ENCODE measurements at places on chromosomes 7 and 10.

GRCh38 chr7:67918158-67918557 is 921.5 kb downstream of the TYW1 start:
- H3K36me3 ChIP-seq: no peaks in the 10 kb centered on the region
- no peak for DNase-seq
- H3K4me3 ChIP-seq: peak overlapping the region; percentile 60
- peaks cover 5% of the 10 kb centered on the region for H3K27me3 ChIP-seq

GRCh38 chr10:113094114-113094486 is 144.1 kb downstream of the TCF7L2 start:
- peak overlapping the region; percentile 59 for H3K27ac ChIP-seq
- no peak for DNase-seq
- no peak overlapping the region for H3K4me3 ChIP-seq
- H3K36me3 ChIP-seq: peaks cover 30% of the 10 kb centered on the region

- H3K4me1 ChIP-seq: no peaks in the 10 kb centered on the region
- no peak overlapping the region for H3K27ac ChIP-seq
- peaks cover 3% of the 10 kb centered on the region for H3K27me3 ChIP-seq
- H3K36me3 ChIP-seq: no peaks in the 10 kb centered on the region
- H3K4me3 ChIP-seq: no peak overlapping the region
- no peak for DNase-seq
Observed at GRCh38 chr10:132151286-132151950, 35.3 kb upstream of the DPYSL4 start.

DNA sequence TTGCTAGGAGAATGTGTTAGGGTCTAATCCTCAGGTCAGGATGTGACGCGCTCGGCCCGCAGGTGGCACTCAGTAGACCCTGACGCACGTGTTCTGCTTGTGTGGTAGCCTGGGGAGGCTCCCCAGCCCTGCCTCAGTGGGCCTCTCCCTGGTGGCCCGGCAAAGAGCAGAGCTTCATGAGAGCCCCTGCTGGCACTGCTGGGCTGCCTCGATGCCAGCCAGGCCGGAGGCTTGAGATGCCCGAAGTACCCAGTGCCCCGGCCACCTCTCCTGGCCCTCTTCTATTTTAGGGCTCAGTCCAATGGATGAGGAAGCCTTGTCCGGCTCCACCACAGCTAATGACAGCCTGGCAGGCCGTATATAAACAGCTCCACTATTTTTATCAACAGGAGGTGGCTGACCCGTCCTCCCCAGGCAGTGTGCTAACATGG is 42.0 kb downstream of the PRF1 start:
- peaks cover 46% of the 10 kb centered on the region for H3K4me1 ChIP-seq
- H3K4me3 ChIP-seq: no peak overlapping the region
- DNase-seq: no peak

DNA sequence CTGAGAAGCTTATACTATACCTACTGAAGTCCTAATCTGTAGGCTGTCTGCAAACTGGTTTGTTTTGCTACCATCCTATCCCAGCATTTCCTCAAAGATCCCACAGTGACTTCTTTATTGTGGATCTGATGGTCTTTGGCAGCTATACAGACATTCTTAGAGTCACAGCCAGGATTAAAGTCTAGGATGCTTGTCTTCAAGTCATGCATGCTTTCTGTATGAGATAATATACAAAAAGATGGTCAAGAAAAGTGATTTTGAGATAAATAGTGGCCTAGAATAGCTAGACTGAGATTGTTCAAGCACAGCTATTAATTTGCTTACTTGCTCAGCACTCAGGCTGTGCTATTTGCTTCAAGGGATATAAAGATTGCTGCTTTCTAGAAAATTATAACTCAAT is 454.4 kb downstream of the AUTS2 start:
- H3K27ac ChIP-seq: no peak overlapping the region
- peaks cover 3% of the 10 kb centered on the region for H3K27me3 ChIP-seq
- H3K36me3 ChIP-seq: no peaks in the 10 kb centered on the region
- H3K4me1 ChIP-seq: peaks cover 28% of the 10 kb centered on the region
- no peak for DNase-seq

GRCh38 chr10:112446055-112446854 is 459 bp downstream of the ZDHHC6 start:
- peaks cover 8% of the 10 kb centered on the region for H3K36me3 ChIP-seq
- peaks cover 13% of the 10 kb centered on the region for H3K27me3 ChIP-seq
- H3K4me3 ChIP-seq: peak overlapping the region; percentile 96
- peak; percentile 5 for DNase-seq
- H3K27ac ChIP-seq: peak overlapping the region; percentile 95

DNA sequence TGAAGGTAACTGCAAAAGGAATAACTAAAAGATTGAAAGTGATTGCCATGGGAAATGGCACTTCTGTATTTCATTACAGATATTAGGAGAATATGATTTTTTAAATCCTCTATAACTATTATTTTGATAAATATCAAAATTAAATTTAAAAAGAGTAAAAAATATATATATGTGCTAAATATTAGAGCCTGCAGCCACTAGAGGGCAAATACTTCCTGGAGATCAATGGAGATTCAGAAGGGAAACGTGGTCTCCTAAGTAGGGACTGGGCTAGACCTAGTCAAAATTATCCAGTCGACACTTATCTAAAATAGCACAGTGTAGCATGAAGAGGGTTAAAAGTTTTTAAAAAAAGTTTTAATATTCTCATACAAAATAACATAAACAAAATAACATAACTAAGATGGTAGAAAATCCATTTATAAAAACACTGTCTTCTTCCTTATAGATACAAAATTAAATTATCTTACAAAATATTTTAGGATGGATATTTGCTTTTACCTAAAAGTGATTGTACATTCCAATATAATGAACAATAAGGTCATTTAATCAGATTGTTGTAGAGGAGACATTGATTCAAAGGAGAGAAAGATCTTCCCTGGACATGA is 434.3 kb downstream of the MDFIC start:
- H3K4me1 ChIP-seq: no peaks in the 10 kb centered on the region
- H3K4me3 ChIP-seq: no peak overlapping the region
- no peaks in the 10 kb centered on the region for H3K36me3 ChIP-seq
- no peaks in the 10 kb centered on the region for H3K27me3 ChIP-seq

GRCh38 chr10:77561991-77562390 is 75.6 kb downstream of the KCNMA1 start:
- no peak for DNase-seq
- H3K4me3 ChIP-seq: no peak overlapping the region
- H3K36me3 ChIP-seq: no peaks in the 10 kb centered on the region
- peaks cover 3% of the 10 kb centered on the region for H3K27me3 ChIP-seq
- H3K4me1 ChIP-seq: peaks cover 16% of the 10 kb centered on the region

DNA sequence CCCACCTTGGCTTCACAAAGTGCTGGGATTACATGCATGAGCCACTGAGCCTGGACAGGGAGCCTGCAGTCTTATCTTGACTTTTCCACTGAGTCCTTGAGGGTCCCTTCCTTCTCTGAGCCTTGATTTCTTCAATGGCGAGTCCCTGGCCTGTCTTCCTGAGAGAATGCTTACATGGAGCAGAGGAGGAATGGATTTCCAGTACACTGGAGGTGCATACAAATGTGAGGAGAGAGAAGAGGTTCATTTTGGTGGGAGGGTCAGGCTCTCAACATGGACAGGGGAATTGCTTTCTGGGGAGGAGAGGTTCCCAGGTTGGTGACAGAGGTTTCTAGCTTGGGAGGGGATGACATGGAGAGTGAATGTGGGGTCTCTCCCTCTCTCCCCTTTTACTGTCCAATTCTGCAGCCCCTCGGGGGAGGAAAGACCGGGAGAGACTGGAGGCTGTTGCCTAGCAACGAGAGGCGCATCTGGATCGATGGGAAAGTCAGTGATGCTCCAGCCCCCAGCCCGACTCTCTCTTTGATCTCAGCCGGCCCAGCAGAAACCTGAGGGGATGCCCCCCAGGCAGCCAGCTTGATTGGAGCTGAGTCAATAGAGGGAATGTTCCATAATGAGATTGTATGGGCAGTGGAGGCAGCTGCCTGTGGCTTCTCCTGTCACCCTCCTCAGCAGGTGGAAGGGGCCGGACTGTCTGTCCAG is 14.8 kb downstream of the SRRM3 start:
- peaks cover 1% of the 10 kb centered on the region for H3K27me3 ChIP-seq
- no peak for DNase-seq
- H3K4me1 ChIP-seq: no peaks in the 10 kb centered on the region

DNA sequence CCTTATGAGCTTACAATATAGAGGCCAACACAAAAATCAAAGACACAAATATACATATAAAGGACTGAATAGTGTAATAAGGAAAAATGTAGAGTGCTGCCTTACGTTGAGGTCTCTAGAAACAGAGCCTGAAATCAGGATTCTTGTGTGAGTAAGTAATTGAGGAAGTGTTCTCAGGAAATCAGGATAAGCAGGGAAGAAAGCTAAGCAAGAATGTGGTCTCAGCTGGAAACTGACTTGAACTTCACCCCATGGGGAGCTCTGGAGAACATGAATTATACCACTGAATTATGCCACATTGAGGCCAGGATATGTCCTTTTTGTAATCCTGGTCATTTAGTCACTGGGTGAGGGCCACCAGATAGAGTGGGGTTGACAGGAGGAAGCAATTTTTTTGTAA is 191.9 kb downstream of the ETV1 start:
- no peaks in the 10 kb centered on the region for H3K36me3 ChIP-seq
- H3K27me3 ChIP-seq: no peaks in the 10 kb centered on the region
- no peak overlapping the region for H3K4me3 ChIP-seq
- peaks cover 6% of the 10 kb centered on the region for H3K4me1 ChIP-seq
- no peak overlapping the region for H3K27ac ChIP-seq
- DNase-seq: no peak

- no peaks in the 10 kb centered on the region for H3K27me3 ChIP-seq
- DNase-seq: no peak
- H3K36me3 ChIP-seq: no peaks in the 10 kb centered on the region
- peaks cover 11% of the 10 kb centered on the region for H3K4me1 ChIP-seq
Observed at GRCh38 chr10:104109908-104110662, 11.9 kb upstream of the SFR1 start.

GRCh38 chr10:60508831-60509230 is 119.2 kb upstream of the ANK3 start:
- H3K27ac ChIP-seq: no peak overlapping the region
- H3K4me1 ChIP-seq: peaks cover 10% of the 10 kb centered on the region
- no peaks in the 10 kb centered on the region for H3K36me3 ChIP-seq
- no peak for DNase-seq
- no peaks in the 10 kb centered on the region for H3K27me3 ChIP-seq
- H3K4me3 ChIP-seq: no peak overlapping the region

- no peak overlapping the region for H3K4me3 ChIP-seq
- no peak for DNase-seq
- no peaks in the 10 kb centered on the region for H3K4me1 ChIP-seq
- H3K36me3 ChIP-seq: no peaks in the 10 kb centered on the region
Observed at GRCh38 chr7:155867734-155868400, 55.6 kb upstream of the SHH start.

DNA sequence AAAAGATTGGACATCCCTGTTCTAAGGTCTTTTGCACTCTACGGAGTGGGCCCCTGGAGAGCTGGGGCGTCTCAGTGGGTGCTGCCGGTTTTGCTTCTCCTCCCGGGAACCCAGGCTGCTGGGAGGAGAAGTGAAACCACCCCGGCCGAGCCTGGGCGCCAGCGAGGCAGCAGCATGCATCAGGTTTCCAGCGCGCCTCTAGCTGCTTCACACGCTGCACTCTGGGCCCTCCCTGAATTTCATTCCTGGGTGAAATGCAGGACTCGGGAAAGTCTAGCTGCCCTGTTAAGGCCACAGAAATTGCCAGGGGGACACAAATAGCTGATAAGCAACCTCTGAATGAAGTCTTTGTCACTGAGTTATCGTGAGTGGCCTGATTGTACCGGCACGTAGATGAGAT is 127.4 kb downstream of the TRRAP start:
- H3K27ac ChIP-seq: no peak overlapping the region
- H3K4me3 ChIP-seq: peak overlapping the region; percentile 65
- DNase-seq: no peak
- peaks cover 14% of the 10 kb centered on the region for H3K27me3 ChIP-seq
- no peaks in the 10 kb centered on the region for H3K4me1 ChIP-seq
- H3K36me3 ChIP-seq: peaks cover 48% of the 10 kb centered on the region

DNA sequence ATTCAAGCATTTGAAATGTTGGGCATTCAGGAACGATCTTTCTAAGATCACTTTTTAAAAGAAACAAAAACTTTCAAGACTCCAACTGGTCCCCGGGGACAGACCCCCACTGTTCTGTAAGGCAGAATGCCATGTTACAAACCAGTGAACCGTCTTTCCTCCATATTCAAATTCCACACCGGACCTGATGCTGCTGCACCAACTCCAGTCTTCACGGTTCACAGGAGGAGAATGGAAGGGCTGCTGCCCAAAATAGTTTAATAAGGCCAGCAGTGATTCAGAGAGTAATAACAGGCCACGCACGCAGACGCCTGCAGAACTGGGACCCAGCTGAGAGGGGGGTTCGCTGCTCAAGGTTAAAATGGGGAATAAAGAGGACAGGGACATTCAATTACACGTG is 47.2 kb downstream of the OSBPL3 start:
- H3K4me1 ChIP-seq: no peaks in the 10 kb centered on the region
- DNase-seq: no peak
- H3K36me3 ChIP-seq: no peaks in the 10 kb centered on the region
- no peak overlapping the region for H3K27ac ChIP-seq
- H3K27me3 ChIP-seq: no peaks in the 10 kb centered on the region
- H3K4me3 ChIP-seq: no peak overlapping the region

DNA sequence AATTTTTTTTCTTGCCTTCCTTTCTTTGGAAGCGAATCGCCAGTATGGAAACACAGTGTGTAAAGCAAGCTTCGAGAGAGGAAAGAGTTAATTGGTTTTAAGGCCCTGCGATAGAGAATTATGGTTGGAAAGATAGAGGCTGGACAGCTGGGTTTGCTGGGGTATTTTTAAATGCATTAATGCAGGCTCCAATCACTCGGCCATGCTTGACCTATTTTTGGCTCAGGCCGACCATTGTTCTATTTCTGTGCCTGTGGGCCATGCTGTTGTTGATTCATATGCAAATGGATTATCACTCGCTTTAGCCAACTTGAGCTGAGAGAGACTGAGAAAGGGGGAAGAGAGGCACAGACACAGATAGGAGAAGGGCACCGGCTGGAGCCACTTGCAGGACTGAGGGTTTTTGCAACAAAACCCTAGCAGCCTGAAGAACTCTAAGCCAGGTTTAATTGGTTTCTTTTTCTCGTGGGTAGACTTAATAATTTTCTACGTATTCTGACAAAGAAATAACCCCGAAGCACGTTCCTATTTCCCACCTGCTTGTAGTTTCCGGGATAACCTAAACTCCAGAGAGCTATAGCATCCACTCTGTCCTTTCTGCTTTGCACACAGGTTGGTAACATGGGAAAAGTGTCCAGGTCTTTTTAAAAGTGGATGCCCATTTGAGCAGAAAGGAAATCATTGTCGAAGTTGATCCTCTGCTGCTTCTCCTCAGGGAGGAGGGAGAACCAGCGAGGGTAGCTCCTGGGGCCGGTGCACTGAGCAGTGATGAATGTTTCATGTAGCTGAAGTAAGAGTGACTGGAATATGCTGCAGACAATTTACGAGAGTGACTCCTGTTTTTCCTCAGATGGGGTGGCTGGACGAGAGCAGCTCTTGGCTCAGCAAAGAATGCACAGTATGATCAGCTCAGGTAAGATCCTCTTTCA is at the start of gene HDAC9:
TSS of gene HDAC9 (plus strand) at position 338 of the 929 bp plus-strand sequence. CDS start at position 892, 554 bp downstream.
- H3K36me3 ChIP-seq: no peaks in the 10 kb centered on the region
- peaks cover 5% of the 10 kb centered on the region for H3K4me1 ChIP-seq
- no peak within 1 kb of the TSS for H3K27ac ChIP-seq
- peak within 1 kb of the TSS; percentile 83 for H3K4me3 ChIP-seq

- no peak for DNase-seq
- H3K27me3 ChIP-seq: peaks cover 2% of the 10 kb centered on the region
- no peaks in the 10 kb centered on the region for H3K36me3 ChIP-seq
- no peak overlapping the region for H3K4me3 ChIP-seq
Observed at GRCh38 chr10:93726024-93726423, 23.6 kb upstream of the FRA10AC1 start.

GRCh38 chr10:131692176-131692575 is 208.6 kb upstream of the PPP2R2D start:
- peaks cover 10% of the 10 kb centered on the region for H3K4me1 ChIP-seq
- no peak overlapping the region for H3K4me3 ChIP-seq
- H3K27me3 ChIP-seq: peaks cover 14% of the 10 kb centered on the region
- no peaks in the 10 kb centered on the region for H3K36me3 ChIP-seq
